Hypothalamus (tissue), 51 donors: ENCODE measurements at places on chromosomes 5 and 9.

DNA sequence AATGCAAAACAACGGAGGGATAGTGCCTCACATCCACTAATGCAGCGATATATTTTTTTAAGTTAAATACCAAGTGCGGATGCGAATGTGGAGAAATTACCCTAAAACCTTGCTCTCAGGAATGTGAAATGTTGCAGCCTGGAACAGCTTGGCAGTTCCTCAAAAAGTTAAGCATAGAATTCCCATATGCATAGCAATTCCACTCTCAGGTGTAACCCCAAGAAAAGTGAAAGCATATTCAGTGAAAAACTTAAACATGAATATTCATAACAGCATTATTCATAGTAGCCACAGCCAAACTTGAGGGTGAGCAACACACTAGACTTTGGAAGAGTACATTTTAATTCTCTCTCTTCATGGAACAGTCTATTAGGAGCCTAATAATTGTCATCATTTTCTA, 83.2 kb upstream of the ICE1 start:
- no peak for DNase-seq

DNA sequence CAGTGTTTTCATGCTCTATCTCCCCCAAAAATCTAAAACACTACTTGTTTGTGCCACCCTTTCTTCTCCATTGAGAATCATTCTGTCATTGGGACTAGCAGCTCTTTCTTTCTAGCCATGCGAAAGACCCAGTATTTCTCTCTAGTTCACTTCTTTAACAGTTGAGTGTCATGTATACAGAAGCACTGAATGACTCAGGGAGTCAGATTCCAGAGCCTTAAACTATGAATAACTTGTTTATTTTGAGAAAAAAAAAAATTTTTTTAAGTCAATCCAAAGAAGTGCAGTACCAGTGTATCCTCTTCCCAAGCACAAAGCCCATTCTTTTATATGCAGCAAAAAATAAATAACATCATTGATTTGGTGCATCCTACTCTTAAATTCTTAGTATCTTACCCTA, 415.4 kb upstream of the GRAMD2B start:
- DNase-seq = no peak

DNA sequence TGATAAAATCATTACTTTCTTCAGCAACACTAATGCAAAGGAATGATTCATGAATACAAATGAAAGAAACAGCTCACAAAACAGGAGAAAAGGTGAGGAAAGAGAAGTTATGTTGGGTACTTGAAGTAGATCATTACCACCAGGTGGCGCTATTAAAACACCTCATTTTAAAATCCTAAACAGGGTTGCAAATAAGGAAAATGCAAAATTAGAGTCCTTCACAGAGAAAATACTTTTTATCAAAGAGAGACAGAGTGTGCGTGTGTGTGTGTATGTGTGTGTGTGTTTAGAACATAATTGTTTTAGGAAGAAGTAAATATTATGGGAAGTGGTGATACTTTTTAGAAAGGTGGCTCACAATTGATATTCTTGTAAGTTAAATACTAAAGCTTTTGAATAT, 49.5 kb upstream of the CD180 start:
- no peak for DNase-seq

GRCh38 chr9:99858087-99858486, 36.4 kb downstream of the NR4A3 start:
- DNase-seq = no peak

DNA sequence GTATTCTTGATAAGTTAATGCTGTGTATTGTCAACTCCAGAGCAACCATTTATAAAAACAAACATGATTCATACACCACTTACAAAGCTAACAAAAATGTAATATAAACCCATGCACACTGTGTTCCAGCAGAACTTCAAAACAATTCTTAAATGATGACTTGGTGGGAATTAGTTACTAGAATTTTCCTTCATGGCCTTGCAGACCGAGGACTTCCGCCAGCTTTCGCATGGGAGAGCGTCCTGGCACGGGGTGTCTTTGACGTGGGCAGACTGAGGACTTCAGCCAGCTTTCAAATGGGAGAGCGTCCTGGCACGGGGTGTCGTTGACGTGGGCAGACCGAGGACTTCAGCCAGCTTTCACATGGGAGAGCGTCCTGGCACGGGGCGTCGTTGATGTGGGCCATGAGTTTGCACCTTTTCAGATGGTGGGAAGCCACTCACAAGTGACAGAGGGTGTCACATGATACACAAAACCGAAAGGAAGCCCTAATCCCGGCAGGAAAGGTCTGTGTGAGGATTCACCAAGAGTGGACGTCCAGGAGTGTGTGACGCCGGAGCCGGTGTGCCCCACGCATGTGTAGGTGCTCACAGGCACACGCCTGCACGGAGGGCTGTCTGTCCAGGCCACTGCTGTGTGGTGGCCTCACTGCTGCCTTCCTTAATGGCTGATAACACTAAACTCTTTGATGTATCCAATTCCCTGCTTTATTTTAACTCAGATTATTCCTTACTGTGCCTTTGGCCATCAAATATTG, 211.3 kb upstream of the IRX4 start:
- DNase-seq = no peak

- no peak for DNase-seq
These were observed 2.3 kb upstream of the DNLZ start for GRCh38 chr9:136365775-136366222.

GRCh38 chr5:180283026-180283615, 8.8 kb downstream of the MAPK9 start:
- no peak for DNase-seq

DNA sequence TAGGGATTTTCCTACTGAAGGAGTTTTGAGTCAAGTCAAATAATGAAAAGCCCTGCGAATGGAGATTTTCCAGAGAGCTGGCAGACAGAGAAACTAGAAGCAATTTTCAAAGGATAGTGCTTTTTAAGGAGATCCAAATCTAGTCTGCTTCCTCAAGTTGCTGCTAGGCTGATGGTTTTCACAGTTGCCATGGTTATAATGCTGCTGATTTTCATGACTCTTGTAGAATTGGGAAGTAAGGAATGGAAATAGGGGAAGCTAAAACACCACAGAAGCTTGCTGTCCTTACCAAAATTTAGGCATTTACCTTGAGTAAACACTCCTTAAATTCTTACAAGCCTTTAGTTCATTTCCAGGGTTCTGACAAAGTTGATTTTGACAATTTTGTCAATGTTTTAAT, 30.1 kb upstream of the HAPLN1 start:
- DNase-seq = no peak

DNA sequence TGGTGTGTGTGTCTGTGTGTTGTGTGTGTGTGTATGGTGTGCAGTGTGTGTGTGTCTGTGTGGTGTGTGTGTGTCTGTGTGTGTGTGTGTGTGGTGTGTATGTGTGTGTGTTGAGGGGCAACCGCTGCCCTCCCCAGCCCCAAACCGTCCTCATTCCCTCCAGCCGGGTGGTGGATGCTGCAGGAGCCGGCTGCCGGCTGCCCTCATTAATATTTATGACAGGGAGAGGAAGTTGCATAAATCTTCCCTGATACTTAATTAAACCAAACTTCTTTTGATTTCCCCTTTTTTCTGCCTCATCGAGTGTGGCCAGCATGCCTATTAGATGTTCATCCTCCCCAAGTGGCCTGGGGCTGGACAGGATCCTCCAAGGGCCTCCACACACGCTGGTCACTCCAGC, 121.4 kb upstream of the MVB12B start:
- no peak for DNase-seq

- DNase-seq = no peak
These were observed 20.3 kb upstream of the PCDH1 start for GRCh38 chr5:141898448-141899049.
